ENCODE measurements at places on chromosomes 16 and 17. TPM values are rescaled to one million over a fixed set of nuclear protein-coding genes. Genes with fewer than 3 reads are reported as not detected.

Gene STX1B
- 0.36 TPM for total RNA-seq

Gene TMEM106A
- 8.0 TPM for total RNA-seq

Gene ASGR2
- total RNA-seq: not detected

Gene TNFRSF17
- not detected for total RNA-seq

Gene NTN1
- 11.4 TPM for total RNA-seq

Gene TUBG2
- 57.7 TPM for total RNA-seq
